ENCODE measurements at places on chromosomes 16 and 17.

DNA sequence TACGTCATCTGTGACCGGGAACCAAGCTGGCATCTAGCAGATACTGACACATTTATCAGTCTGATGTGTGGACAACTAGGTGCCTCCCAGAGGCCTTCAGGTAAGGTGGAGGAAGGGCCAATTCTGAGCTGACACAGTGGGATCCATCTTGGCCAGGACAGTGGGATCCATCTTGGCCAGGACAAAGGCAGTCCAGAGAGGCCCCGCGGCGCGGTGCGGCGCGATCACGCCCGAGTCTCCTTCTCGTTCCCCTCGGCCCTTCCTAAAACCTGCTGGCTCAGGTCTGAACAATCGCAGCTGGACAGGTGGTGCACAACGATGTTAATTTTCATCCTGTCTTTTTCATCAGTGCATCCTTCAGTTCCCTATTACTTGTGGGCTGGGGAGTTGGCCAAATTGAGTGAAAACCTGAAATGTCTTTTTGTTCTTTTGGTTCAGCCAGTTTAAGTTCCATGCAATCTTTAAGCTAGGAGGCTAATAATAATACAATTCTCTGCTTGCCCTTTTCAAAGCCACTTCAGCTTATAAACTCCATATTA is 486 bp upstream of the WSB1 start:
- DNase-seq = no peak

DNA sequence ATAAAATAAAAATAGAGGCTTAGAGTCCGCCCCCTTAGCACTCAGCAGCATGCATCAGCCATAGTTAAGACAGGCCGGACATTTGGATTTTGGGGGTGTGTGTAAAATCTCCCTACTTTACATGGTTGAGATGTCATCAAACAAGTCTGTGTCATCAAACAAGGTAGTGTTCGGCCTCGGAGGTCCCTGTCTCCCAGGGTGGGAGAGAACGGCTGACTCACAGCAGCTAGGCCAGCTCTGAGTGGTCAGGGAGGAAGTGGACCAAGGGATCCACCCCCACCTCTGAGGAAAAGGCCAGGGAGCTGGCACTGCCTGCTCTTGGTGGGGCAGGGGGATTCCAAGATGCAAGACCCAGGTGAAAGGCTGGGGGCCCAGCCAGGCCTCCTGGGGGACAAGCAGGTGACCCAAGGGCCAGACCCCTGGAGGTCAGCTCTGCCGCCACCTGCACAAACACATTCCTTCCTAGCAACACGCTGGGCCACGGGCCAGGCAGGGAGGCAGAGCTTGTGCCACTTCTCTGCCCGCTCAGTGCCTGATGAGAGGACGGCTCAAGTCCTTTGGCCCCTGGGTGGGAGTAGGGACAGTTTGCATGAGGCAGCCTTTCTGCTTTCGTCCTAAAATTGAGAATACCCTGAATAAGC is 28.5 kb downstream of the KIFC3 start:
- no peak for DNase-seq

GRCh38 chr17:66716236-66717026 is 118.5 kb upstream of the CACNG5 start:
- peak; percentile 65 for DNase-seq

GRCh38 chr17:51767287-51767686 is 391.2 kb downstream of the CA10 start:
- DNase-seq = no peak

DNA sequence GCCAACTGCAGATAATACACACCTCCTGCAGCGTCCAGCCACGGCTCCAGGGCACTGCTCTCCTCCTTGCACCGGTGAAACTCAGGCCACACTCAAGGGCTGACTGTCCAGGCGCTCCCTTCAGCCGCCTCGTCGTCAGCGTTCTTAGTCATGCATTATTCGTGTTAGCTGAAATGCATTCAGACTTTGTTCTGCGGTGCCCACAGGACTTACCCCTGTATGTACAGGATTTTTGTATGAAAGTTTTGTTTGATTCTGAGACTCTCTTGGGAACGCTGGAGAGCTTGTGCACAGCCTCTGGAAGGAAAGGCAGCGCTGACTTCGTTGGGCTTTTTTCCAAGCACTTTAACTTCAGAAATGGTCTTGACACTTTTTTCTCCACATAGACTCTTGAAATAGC is 22.1 kb downstream of the CIBAR2 start:
- DNase-seq = no peak

DNA sequence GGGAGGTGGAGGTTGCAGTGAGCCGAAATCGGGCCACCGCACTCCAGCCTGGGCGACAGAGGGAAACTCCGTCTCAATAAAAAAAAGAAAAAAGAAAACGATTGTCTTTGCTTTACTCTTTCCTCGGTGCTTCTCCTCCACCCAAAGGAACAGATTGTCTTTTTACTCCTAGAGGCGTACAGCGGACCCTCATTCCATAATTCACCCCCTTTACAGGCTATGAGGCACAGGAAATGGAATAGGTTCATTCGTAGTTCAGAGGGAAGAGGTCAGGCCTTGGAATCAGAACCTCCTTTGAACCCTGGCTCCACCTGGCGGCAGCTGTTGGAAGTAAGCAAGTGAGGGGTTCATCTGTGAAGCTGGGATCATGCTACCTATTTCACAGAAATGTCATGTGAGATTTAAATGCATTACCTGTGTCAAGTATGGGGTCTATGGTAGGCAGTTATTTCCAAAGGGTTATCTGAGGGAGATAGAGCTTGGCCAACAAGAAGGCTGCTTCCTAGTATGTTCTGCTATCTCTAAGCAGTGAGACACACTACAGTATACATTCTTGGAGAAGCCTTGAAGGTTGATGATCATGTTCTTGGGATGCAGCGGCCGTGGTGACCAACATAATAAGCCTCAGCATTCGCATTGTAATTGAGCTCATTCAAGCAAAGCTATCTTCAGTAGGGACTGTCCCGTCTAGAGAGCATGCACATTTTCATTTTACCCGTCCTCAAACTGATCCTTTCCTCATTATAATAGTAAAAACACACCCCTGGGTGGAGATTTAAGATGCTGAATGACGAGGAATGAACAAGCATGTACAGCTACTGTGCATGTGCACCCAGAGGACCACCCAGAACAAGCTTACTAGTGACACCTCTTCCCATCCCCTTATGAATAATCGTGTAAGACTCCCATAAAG is 18.7 kb upstream of the ZNF689 start:
- peak; percentile 69 for DNase-seq

DNA sequence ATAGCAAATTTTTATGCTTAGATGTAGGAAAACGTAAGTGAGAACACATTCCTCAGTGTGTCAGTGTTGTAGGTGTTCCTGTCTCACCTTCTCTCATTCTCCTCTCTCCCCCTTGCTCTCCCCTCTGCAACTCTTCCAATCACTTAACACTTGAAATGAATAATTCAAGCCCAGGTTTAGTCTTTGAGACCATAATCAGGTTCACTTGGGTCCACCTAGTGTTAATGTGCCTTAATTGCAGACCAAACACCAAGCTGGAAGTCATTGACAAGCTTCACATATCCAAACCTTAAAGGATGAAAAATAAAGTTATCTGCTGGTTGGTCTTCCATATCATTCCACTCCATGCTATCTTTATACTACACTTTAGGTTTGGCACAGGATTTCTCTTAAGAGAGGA is 37.0 kb downstream of the STXBP4 start:
- DNase-seq = no peak

- no peak for DNase-seq
Observed at GRCh38 chr16:66581246-66581952, 2.1 kb downstream of the CMTM2 start.

DNA sequence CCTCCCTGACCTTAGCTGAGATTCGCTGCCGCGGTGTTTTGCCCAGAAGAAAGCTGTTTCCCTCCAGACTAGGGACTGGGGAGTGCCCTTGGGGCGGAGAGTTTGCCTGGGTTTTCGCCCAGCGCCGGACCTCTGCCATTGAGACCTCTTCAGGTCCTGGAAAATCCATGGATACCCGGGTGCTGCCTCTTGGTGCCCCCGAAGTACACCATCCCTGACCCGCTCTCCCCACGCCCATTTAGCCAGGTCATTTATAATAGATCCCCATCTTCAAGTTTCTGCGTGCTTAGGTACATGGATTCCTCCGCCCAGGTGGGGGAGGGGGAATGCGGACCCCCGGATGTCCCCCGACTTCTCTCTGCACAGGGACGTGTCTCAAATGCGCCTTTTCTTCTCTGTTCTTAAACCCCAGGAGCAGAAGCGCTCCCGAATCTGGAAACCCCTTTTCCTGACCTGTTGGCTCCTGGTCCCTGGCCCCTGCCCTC is 15.0 kb upstream of the CBX8 start:
- DNase-seq = no peak

DNA sequence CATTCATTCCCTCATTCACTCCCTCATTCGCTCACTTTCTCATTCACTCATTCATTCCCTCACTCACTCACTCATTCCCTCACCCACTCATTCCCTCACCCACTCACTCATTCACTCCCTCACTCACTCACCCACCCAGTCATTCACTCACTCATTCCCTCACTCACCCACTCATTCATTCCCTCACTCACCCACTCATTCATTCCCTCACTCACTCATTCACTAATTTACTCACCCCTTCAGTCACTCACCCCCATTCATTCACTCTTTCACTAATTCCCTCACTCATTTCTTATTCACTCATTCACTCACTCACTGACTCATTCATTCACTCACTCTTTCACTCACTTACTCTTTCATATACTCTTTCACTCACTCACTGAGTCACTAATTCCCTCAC is 303.1 kb downstream of the C16orf95 start:
- DNase-seq = no peak

- DNase-seq = no peak
Observed at GRCh38 chr17:82435601-82436583, 14.7 kb downstream of the CYBC1 start.

DNA sequence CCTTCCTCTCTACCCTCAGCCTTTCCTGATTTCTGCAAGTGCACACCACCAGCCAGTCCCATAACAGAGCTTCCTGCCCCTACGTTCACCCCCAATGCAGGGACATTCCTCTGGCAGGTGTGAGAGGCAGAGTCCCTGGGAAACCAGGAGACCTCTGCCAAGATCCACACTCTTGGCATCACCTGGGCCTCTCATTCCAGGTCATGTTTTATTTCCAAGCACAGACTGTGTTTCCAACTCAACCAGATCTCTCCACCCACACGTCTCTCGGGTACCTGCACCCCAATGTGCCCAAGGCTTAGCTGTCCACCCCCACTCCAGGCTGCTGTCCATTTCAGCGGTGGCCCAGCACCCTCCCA is 21.0 kb upstream of the PHB1 start:
- no peak for DNase-seq

DNA sequence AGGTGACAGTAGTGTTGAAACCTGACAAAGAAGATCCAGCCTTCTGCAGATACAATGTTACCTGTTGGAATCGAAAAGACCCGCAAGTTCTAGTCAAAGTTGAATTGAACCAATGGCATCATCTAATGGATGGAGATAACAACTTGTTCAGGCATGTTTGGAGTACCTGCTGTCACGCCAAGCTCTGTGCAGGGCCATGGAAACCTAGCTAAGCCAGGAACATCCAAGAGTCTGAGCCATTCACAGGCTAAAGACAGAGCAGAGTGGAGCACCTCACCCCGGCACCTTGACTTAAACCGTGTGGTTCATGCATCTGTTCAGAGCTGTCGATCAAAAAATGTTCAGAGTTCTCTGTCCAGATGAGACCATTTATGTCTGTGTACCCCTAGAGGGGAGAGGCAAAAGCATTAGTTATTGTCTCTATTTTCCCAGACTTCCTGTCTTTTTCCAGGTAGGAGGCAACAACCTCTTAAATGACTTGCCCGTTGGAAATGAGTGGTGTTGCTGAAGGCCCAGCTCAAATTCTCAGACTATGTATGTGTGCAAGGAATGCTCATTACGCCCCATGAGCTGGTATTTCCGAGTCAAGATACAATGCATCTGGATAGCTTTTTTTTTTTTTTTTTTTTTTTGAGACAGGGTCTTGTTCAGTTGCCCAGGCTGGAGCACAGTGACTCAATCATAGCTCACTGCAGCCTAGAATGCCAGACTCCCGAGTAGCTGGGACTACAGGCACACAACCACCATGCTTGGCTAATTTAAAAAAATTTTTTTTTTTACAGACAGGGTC is 44.9 kb upstream of the XYLT1 start:
- no peak for DNase-seq

DNA sequence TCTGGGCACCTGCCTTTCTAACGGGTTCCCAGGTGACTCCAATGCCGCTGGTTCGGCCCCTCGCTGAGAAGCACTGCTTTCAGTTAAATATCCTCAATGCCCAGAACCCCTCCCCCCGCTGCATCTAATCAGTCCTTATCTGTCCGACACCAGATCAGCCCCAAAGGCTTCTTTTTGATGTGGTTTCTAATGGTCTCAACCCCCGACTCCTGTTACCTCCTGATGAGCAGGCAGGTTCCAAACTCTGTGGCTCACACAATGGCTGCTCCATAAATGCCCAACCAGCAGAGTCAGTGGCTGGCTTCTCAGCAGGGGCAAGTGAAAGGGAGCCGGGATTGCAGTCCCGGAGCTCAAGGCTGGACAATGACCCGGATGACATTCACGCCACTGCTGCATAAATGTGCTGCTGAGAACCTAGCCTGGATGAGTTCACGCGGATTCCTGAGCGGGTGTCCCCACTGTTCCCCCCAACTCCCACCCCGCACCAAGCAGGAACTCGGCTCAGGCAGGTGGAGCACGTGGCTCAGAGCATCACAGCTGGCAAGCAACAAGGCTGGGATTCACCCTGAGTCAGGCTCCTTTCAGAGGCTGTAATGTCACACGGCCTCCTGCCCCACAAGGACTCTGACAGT is 1.0 kb upstream of the SLC38A8 start:
- DNase-seq = no peak

GRCh38 chr17:74618451-74618850 is 5.1 kb downstream of the CD300E start:
- no peak for DNase-seq

GRCh38 chr16:55392701-55393100 is 68.7 kb downstream of the IRX6 start:
- no peak for DNase-seq

- no peak for DNase-seq
Observed at GRCh38 chr16:58624209-58624608, 5.4 kb downstream of the CNOT1 start.

GRCh38 chr16:80040413-80040812 is 439.9 kb upstream of the MAF start:
- DNase-seq = no peak

- DNase-seq = no peak
Observed at GRCh38 chr16:87754535-87754934, 11.3 kb downstream of the KLHDC4 start.

DNA sequence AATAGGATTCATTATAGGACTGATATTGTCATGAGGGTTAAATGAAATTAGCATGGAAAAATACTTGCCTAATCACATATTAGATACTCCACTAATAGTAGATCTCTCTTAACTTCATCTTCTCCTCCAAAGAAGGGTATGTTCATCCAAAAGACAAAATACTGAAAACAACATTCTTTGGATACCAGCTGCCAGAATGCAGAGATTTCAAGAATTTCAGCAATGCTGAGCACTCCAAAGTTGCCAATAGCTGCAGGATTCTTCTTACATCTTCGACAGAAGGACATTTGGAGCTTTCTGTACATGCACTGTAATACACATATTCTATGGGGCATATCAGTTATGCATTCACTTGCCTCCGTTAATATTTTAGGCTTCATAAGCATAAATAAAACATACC is 436.5 kb downstream of the HAPSTR1 start:
- DNase-seq = no peak
